ENCODE measurements at places on chromosomes 11 and 22. TPM values are rescaled to one million over a fixed set of nuclear protein-coding genes. Genes with fewer than 3 reads are reported as not detected.

Gene CDON
- total RNA-seq: 29.1 TPM

DNA sequence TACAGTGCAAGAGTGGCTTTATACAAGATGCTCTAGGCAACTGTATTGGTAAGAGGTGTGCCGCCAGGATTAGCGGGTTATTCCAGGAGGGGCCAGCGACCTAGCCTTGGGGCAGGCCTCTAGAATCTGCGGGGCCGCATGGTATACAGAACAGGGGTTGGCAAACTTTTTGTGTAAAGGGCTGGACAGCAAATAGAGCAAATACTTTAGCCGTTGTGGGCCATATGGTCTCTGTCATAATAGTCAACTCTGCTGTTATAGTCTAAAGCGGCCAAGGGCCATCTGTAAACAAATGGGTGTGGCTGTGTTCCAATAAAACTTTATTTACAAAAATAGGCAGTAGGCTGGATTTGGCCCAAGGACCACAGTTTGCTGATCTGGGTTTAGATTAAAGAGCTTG, 32.6 kb downstream of the FBLN1 start:
- DNase-seq: no peak

GRCh38 chr11:47186700-47187695, 764 bp upstream of the PACSIN3 start:
- no peak for DNase-seq

Gene MCHR1
- total RNA-seq: 2.1 TPM

Gene DCHS1
- total RNA-seq: 27.0 TPM

- peak; percentile 62 for DNase-seq
Observed at GRCh38 chr11:128304666-128305485, 282.5 kb downstream of the ETS1 start.

DNA sequence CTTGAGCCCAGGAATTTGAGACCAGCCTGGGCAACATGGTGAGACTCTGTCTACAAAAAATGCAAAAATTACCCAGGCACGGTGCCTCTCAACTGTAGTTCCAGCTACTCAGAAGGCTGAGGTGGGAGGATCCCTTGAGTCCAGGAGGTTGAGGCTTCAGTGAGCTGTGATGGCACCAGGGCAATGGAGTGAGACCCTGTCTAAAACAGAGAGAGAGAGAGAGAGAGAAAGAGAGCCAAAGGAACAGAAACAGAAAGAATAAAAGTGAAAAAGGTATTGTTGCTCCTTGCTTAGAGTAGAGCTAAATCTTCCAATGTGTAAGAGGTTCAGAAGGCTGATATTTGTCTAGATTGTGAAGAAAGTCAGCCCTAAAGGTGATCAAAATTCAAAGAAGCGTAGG, 8.9 kb upstream of the ETS1 start:
- DNase-seq: no peak

Gene MMP13
- not detected for total RNA-seq

DNA sequence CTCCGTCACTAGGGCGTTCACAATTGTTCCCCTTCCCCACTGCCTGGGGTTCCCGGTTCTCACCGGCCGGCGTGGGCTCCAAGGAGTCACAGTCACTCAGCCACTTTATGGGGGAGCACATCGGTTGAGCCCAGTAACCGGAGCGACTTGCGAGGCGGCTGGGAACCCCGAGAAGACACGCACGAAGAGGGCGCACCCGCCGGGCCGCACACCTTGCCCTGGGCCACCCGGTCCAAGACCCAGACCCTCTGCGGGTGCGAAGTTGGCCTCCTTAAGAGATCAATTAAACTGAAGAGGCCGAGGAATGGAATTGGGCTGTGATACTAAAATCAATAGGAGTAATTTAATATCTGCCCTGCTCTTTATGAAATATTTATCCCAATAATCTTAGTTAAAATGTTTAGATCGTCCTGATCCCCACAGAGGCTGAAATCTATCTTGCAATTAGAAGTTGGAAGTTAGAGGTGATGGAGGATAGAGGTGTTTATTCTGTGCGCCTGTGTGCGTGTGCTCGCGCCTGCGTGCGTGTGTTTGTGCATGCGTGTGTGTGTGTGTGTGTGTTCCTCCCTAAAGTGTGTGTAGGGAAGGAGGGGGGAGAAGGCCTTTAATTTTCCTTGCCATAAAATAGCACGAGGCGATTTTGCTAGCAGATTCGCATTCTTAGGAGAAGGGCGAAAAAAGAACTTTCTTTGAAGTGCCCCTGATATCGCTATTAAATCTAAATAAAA, 954 bp upstream of the MN1 start:
- DNase-seq: no peak

Gene OR52A1
- not detected for total RNA-seq

Gene HBG1
- total RNA-seq: not detected

- no peak for DNase-seq
Observed at GRCh38 chr22:49853981-49854831, 562 bp downstream of the ZBED4 start.

- DNase-seq: peak; percentile 31
Observed at GRCh38 chr22:24037851-24038765, 27.0 kb downstream of the CABIN1 start.

GRCh38 chr22:37022483-37023337, 3.2 kb downstream of the MPST start:
- no peak for DNase-seq

GRCh38 chr22:31503211-31503964, 7.1 kb downstream of the SFI1 start:
- no peak for DNase-seq
